ENCODE measurements at places on chromosomes 2 and 18.

GRCh38 chr2:229752970-229753729 is 38.8 kb upstream of the DNER start:
- DNase-seq: no peak

GRCh38 chr2:149145314-149146295 is 107.1 kb downstream of the LYPD6B start:
- no peak for DNase-seq

DNA sequence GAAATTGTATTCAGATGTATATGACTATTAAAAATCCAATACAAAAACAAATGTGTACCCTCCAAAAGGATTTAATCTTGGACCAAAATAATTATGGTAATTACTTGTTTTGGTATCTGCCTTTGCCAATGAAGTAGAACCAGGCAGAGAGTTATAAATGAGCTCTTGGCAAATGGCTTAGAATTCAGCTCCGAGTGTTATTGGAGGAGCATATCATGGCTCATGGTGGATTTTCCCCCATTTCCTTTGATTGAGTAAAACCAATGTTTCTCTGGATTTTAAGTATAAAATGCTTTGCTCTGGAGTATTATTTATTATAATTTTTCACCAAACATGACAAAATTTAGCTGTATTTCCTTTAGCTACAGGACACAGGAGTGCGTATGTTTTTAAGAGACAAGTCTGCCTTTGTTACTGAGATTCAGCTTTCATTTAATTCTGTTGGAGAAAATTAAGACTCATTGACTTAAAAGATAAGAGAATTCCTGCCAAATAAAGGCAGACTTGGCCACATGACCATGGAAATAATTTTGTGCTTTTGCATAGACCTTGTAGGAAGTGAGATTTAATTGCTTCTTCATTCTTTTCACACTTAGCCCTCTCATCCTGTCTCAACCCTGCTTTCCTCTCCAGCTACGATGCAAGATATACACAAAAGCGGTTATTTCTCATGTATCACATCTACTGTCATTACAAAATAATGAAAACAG is 281.0 kb upstream of the SOX11 start:
- DNase-seq: no peak

DNA sequence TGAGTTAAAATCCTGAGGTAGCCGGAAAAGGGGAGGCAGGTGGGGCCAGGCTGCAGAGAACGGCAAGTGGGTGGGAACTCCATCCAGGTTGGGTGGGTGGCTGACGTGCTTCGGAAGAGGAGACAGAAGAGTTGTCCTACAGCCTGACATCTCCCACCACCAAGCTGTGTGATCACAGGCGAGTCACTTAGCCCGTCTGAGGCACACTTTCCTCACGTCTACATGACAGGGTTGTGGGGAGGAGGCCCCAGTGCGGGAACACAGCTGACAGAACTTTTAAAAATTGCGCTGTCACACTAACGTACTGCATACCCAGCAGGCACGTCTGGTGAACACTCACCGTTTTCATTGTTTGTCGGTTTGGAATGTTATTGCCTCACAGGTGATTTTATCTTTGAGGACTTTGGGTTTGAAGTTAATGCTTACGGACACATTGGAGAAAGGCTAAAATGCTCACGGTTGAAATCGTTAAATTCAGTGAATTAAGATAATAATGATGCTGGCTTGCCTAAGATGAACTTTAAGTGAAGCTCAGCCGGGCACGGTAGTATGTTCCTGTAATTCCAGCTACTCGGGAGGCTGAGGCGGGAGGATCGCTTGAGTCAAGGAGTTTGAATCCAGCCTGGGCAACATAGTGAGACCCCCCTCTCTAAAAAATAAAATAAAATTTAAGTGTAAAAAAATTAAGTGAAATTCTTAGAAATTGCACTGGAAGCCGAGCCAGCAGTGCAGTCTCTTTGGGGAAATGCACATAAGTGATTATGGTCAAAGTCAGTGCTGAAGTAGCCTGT is 8.9 kb downstream of the EMILIN2 start:
- DNase-seq: no peak

DNA sequence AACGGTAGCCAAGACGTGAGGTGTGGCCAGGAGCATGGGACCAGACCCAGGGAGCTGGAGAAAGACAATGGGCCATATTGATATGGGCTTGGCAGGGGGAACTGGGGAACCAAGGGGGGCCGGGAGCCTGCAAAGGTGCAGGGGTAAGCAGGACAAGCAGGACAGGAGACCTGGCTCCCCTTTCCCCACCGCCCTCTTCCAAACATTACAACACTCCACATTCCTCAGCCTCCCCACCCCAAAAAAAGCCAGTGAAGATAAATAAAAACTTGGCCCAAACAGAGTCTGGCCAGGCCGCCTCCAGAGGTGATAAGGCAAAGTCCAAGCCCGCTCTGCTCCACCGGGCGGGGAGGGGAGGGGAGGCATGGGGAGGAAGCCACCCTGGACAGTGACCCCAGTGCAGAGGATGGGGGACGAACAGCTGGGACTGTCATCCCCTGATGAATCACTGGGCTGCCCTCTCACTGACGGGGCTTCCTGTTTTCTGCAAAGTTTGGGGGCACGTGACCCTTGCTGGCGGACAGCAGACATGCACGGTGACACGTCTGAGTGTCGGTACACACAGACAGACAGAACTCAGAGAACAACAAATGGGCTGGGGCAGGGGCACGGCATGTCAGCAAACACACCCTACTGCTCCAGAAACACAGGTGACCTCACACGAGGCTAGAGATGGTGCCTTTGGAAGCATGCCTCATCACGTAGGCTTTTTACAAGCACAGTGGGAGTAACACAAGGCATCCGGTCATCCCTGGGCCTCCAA is 100.2 kb downstream of the TNS1 start:
- no peak for DNase-seq

DNA sequence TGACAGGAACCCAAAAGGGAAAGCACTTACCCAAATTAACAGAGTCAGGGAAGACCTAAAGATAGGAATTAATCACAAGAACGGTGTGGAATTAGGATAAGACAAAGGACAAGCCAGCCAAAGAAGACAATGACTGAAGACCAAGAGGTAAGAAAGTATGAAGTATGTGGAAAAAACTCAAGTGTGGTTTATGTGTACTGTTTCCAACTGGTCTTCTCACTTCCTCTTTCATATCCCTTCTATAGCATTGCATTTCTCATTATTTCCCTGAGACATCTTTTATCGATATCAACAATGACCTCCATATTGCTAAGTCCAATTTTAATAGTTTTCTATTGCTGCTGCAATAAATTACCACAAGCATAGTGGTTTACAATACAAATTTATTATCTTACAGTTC is 313.5 kb upstream of the SLC39A10 start:
- no peak for DNase-seq

- no peak for DNase-seq
Observed at GRCh38 chr2:8469709-8470493, 212.0 kb upstream of the ID2 start.

- no peak for DNase-seq
Observed at GRCh38 chr2:130286983-130287655, 55.6 kb upstream of the IMP4 start.

DNA sequence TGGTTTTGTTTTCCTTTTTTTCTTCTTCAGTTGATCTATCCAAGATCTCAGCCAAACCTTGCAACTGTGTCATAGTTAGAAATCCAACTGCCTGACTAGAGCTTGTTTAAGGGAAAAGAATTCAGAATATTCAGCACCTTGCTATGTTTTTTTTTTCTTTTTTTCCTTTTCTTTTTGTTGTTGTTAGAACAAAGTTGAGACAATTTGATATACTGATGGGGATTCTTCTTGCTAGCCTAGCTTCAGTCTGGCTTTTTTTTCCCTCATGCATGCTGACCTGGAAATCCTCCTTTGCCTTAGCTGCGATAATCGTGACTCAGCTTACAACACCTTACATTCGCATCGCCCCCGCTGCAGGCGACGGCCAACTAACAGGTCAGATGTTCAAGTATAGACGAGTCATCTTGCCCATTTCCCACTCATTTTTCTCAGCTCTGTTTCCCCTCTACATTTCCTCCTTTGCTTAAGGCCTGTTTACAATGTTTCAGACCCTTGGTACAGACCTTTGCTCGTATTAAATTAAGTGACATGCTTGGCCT is 487.2 kb upstream of the RAB12 start:
- no peak for DNase-seq

- DNase-seq: no peak
Observed at GRCh38 chr2:202317080-202317857, 51.7 kb downstream of the NOP58 start.

- no peak for DNase-seq
Observed at GRCh38 chr2:218405746-218406208, 6.1 kb downstream of the CTDSP1 start.

DNA sequence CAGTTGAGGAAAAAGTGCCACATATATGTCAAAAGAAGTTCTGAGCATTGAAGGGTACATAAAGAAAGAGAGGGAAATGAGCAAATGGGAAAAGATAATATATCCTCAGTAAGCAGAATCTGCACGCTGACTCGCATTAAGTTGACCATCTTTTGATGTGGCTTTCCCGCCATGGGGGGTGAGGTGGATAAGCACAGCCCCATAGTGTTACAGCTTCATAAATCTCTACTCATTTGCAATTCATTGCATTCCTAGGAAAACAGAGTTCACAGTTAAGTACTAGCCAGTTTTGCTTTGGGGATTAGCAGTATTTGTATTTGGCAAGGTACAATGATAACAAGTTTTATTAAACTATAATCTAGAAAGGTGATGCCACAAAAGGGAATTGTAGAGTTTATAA is 814.2 kb downstream of the LRP1B start:
- no peak for DNase-seq

- no peak for DNase-seq
Observed at GRCh38 chr2:104976603-104977120, 61.2 kb upstream of the MRPS9 start.

- no peak for DNase-seq
Observed at GRCh38 chr2:105814291-105814940, 69.7 kb downstream of the NCK2 start.

GRCh38 chr18:47458483-47458882 is 207.0 kb upstream of the SKOR2 start:
- no peak for DNase-seq

- DNase-seq: no peak
Observed at GRCh38 chr2:105114551-105114950, 76.7 kb downstream of the MRPS9 start.

DNA sequence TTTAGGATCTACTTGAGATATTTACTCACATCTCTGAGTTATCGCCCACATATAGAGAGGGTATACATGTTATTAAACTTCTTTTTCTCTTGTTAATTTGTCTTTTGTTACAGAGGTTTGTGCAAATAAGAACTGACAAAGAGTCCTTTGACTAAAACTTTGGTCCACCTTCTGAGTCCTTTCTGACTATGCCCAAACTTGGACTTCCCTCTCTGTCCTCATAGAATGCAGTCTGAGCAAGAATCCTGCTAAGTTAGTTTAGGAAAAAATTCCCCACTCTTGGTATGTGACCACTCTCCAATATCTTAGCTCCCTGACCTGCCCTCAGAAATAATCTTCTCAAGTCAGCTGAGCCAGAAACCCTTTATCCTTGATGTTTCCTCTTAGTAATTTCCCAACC is 257.5 kb upstream of the REG3G start:
- no peak for DNase-seq

- DNase-seq: no peak
Observed at GRCh38 chr2:172214252-172214651, 111.6 kb upstream of the DLX2 start.

DNA sequence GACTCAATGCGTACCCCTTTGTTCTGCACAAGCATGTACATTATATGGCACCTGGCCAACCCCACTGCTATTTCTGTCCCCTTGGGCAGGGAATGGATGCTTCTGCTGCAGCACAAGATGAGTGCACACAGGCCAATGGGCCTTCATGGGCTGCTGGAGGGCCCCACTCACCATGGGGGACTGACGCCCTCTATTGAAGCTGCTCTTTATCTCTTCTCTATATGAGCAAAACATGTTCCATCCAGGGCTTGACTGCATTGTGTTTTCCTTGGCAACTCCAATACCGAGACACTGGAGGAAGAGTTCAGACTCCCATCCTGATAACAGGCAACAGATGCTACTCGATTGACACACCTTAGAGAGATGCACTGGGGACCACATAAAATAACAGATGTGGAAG is 251.6 kb upstream of the NCKAP5 start:
- DNase-seq: no peak

- no peak for DNase-seq
Observed at GRCh38 chr2:85468704-85469349, 50.3 kb downstream of the SH2D6 start.

- DNase-seq: no peak
Observed at GRCh38 chr2:213152065-213152794, 818 bp upstream of the IKZF2 start.

DNA sequence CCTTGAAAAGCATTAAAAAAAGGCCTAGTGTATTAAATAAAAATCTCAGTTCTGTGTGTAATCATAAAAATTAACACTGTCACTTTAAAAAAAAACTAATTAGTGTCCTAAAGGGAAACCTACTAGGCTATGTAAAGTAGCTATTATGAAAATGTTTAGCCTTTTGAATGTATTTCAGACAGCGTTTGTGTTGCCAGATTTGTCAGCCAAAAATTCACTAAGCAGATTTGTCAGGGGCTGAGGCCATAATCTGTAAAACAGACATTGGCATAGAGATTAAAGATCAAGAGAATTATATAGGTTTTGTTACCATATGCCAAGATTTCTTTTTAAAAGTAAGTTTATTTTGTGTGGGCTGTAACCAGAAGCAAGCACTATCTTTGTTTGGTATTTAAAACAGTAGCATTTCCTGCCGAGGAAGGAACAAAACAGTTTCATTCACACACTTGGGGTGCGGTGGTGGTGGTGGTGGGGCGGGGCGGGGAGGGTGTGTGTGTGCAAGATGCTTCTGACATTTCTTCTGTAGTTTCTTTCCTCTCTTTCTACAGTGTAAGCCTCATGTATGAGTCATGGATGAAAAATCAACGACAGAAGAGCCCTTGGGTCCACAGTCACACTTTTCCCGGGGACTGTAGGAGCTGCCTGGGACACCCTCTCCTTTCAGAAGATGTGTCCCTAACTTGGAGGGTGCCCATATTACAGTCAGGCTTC is 328.5 kb upstream of the FANCL start:
- no peak for DNase-seq

- DNase-seq: no peak
Observed at GRCh38 chr18:31710826-31711225, 26.4 kb upstream of the B4GALT6 start.

DNA sequence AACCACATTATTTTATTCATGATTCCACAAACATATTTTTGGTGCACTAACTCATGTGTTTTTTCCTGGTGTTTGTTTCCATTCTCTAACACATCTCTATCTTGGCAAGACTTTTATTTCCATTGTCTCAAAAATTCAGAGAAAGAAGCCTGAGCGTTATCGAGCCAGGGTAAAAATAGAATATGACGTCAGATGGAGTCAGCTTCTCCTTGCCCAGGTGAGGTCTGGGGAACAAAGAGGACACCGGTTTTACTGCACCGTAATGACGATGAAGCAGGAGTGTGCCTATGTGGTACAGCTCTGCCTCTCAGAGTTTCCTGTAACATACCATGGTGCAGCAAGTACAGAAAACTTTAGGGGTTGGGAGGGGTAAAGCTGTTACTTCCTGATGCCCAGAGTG is 661.6 kb downstream of the PLCL1 start:
- no peak for DNase-seq

GRCh38 chr18:21164548-21165095 is 53.0 kb upstream of the ROCK1 start:
- no peak for DNase-seq

GRCh38 chr2:69742322-69742952 is 503 bp downstream of the ANXA4 start:
- DNase-seq: no peak

- DNase-seq: no peak
Observed at GRCh38 chr2:40329739-40330030, 122.2 kb downstream of the SLC8A1 start.

GRCh38 chr2:175981551-175981950 is 20.5 kb downstream of the LNPK start:
- DNase-seq: no peak

GRCh38 chr2:170770008-170770605 is at the start of gene ERICH2:
Gene ERICH2, plus strand, starts transcription at chr2:170770378. Its CDS starts 304 bp downstream, at chr2:170770682.
- peak; percentile 4 for DNase-seq

Measured in activated T-helper 1 cell treated with anti-CD3 and anti-CD28 coated beads, Interleukin-2, amount 50 U/mL, for 16 hours (primary cell).